Epithelial cell of esophagus (primary cell): ENCODE measurements at places on chromosomes 3 and 15.
A peak's percentile ranks its signal among the peaks of the same experiment; 100 is the strongest.

- DNase-seq: no peak
Measured at GRCh38 chr3:80060664-80061063, 292.9 kb upstream of the ROBO1 start.

- no peak for DNase-seq
Measured at GRCh38 chr3:153232851-153233271, 70.8 kb downstream of the RAP2B start.

DNA sequence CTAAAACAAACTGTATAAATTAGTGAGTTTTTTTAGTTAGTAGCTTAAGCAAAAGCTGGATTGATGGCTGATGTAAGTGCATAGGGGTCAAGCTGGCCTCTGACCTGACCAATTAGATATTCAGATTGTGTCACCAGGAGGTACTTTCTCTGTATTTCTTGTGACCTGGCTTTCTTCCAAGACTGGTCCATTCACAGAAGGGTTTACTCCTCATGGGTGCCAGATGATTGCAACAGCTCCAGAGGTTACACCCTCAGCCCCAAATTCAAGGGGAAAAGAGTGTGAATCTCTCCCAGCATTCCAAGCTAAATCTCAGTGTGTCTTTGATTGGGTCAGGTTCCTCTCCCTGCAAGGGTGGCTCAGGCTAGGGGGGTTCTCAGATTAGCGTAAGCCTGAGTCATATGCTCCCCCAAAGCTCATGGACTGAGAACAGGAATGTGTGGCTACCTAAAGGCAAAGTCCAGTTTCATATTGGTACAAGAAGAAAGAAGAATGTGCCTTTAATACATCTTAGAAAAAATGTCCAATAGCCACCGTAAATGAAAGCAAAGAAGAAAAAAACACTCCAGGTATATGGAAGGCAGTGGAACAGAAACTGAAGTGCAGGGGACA, 16.5 kb downstream of the PML start:
- DNase-seq: no peak

DNA sequence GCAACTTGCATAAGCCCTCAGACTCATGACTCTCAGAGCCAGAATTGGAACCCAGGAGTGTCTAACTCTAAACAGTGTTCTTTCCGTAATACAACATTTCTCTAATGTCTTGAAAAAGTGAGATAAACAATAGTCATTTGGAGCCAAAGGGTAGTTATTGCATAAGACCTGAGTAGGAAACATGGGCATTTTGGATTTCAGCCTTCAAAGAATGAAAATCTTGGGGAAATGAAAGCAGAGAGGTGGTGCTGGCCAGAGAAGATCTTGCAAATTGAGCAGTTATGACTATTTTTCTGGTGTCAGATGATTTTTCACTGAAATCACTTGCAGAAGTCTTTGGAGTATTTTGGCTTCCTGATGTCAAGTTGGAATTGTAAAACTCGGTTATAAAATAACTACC, 379.4 kb downstream of the DIPK2A start:
- DNase-seq: no peak

- DNase-seq: peak; percentile 83
Measured at GRCh38 chr3:100702082-100702979, 7.0 kb upstream of the TFG start.

- DNase-seq: peak; percentile 9
Measured at GRCh38 chr3:54653456-54654195, 274.2 kb downstream of the LRTM1 start.

DNA sequence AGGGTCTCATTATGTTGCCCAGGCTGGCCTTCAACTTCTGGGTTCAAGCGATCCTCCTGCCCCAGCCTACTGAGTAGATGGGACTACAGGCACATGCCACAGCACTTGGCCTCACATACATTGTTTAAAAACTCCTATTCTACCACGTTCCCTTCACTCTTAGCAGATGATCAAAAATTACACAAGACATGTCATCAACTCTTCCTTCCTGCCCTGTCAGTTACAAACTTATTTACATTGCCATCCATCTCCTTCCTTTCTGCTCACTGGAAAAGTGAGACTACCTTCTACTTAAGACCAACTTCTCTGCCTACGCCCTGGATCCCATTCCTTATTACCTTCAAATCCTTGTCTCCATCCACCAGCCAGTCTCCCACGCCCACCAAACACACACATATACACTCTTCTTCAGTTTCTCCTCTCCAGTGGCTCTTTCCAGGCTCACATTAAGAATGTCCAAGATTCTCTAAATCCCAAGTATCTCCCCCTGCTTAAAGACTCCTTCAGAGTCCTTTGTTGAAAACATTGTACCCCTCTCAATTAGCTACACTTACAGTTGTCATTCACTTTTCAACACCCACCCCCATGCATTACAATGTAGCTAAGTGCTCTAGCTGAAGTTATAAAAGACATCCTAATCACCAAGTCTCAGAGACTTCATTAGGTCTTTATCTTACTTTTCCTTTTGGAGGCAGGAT, 4.3 kb downstream of the PEAK1 start:
- no peak for DNase-seq

GRCh38 chr15:76078285-76078877, 18.6 kb downstream of the TMEM266 start:
- DNase-seq: no peak

GRCh38 chr3:72665701-72666446, 182.4 kb downstream of the SHQ1 start:
- DNase-seq: peak; percentile 46

- peak; percentile 90 for DNase-seq
Measured at GRCh38 chr15:45402955-45403877, 24.9 kb upstream of the GATM start.

- DNase-seq: no peak
Measured at GRCh38 chr3:119240101-119240590, 532 bp downstream of the B4GALT4 start.

DNA sequence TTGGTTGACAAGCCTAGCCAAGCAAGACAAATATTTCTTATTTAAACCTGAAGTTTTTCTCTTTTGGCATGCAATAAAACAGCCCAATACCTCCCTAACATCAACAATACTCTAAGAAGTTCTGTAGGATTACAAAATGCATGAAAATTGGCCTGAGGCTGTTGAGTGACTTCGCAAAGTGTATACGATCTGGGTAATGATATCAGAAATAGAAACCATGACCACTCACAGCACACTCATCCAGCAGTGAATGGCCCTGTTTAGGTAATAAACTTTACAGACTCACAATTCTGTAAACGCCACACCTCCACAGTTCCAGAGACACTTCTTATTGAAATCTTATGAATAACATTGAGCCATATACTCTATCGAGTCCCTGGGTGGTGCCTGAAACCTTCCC, 83.0 kb upstream of the NAALADL2 start:
- DNase-seq: peak; percentile 95

DNA sequence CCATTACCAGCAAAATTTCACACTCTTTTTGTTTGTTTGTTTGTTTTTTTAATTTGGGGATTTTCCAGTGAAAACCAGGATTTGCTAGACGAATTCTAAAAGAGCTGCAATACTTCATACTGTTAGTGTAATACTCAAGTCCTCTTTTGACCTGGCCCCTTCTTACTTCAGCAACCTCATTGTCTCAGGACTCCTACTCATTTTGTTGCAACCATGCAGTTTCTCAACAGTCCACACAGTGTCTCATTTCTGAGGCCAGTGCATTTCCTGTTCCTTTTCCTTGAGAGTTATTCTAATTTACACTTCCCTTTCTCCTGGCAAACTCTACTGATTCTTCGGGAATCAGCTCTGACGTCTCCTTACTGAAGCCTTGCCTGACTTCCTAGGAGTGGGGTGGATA, 35.6 kb downstream of the NSUN3 start:
- peak; percentile 38 for DNase-seq

DNA sequence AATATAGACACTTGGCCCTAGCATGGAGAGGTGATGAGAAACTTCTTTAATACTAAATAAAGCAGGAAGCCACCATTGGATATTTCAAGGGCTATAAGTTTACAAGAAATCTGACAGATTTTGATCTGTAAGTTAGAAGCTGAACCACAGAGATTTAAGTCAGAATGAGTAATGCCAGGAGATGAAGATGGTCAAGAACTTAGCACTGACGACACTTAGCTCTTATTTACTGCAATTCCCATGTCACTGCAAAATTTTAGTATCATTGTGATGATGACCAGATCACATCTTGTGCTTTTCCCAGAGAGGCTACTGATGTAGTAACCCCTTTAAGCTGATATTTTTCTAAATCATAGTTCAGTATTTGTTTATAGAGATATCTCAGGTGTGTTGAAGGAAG, 59.4 kb upstream of the CD96 start:
- DNase-seq: no peak

- DNase-seq: no peak
Measured at GRCh38 chr3:68988740-68989139, 24.7 kb downstream of the EOGT start.

GRCh38 chr3:107594870-107595269, 72.1 kb downstream of the BBX start:
- no peak for DNase-seq

- no peak for DNase-seq
Measured at GRCh38 chr15:67117370-67117769, 52.0 kb downstream of the SMAD3 start.
